Fibroblast of gingiva (primary cell): ENCODE measurements at places on chromosomes 2 and 18.

DNA sequence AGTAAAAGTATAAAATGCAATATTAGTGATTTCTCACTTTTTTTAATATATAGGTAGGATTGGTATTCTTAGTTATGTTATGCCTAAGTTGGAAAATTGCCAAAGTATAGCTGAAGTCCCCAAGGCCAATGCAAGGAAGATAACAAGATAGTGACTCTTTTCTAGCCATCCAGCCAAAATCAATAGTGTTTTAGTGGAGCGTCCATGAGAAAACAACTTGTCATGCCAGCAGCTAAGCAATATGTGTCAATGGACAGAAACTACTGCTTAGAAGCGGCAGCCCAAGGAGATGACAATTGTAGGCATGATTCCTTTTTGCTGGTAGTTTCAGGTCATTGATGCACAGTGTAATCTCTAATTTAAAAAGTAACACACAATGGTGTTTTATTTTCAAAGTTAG is 1444.6 kb downstream of the SUCLG1 start:
- DNase-seq = no peak

DNA sequence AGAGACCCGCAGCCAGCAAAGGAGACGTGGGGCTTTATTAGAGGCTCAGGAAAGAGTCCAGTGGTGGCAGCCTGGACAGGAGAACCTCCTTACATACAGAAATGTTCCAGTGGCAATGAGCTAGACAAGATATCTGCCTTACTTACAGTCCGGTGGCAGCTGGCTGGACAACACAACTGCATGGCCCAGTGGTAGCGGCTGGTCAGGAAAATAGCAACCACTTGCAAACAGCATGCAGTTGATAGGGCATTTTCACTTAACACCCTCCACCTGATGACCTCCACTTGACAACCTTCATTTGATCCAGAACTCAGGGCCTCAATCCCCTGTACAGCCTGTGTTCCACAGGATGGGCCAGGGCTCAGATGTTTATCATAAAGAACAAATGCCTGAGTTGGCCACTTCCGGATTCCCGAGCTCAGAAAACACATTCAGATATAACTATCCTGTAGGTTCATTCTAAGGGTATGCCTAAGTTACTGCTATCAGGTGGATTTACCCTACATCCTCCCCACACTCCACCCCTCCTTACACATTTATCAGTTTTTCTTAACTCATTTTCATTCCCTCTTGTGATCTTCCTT is 63.3 kb upstream of the ITPRID2 start:
- DNase-seq = no peak

DNA sequence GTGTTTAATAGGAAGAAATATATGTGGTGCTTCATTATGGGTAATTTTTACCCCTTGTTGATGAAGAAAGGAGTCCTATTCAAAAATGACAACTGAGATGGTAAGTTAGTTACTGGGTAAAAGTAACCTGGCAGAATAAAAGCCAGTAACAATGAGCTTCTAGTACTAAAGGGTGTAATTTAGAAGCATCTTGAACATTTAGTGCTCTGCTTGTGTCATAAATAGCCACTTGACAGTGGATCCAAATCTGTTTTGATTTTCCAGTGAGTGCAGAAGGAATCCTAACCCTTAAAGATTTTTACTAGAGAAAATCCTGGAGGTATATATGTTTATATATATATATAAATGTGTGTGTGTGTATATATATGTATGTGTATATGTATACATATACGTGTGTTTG is 15.1 kb downstream of the COMMD1 start:
- no peak for DNase-seq

DNA sequence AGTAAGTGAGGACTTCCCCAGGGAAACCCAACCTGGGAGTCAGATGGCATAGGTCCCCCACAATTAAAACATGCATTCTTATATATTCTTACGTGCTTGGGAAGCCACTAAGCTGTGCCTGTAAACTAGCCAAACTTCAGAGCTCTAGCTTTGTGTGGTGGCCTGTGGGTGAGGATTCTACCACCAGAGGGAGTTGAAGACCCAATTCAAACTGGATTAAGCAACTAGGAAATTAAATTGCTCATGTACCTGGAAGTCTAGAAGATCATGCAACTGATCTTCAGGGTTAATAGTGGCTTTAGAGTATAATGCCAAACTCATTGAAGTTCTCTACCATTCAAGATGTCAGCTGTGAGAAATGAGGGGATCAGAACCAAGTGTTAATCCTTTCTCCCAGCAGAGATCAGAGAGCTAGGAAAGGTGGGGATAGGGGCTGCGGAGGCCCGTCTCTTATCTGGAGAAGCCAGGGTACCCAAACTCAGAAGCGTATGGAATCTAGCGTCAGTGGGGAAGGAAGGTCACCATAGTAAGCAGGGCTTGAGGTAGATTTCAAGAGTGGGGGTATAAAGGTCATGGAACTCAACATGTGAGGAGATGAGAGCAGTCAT is 53.2 kb upstream of the CCDC85A start:
- peak; percentile 15 for DNase-seq

GRCh38 chr2:10398496-10398895 is 49.6 kb downstream of the ODC1 start:
- DNase-seq = no peak

- DNase-seq = no peak
These were observed 346.5 kb downstream of the TNS1 start for GRCh38 chr2:217656316-217656715.
